Epithelial cell of alveolus of lung (primary cell): ENCODE measurements at places on chromosomes 1 and 21. TPM values are rescaled to one million over a fixed set of nuclear protein-coding genes. Genes with fewer than 3 reads are reported as not detected.

The RNF207 gene
- 10.3 and 23.4 TPM in 2 replicates for total RNA-seq

The ATP6V1G3 gene
- total RNA-seq, result not detected in 2 replicates

The FMO1 gene
- total RNA-seq, result not detected in 2 replicates

The FAM72D gene
- total RNA-seq, result 0.40 and 1.6 TPM in 2 replicates

The EDARADD gene
- total RNA-seq, result 0.48 and 0.52 TPM in 2 replicates

The PROX1 gene
- under 0.01 and 0.32 TPM in 2 replicates for total RNA-seq

The CD1D gene
- 7.8 and 17.6 TPM in 2 replicates for total RNA-seq

The ACTN2 gene
- total RNA-seq, result 1.6 TPM in 1 of 2 replicates, not detected in the other

The CCDC185 gene
- not detected in 2 replicates for total RNA-seq

The LCK gene
- 0.65 TPM in 1 of 2 replicates, not detected in the other for total RNA-seq

The CD1B gene
- total RNA-seq, result not detected in 2 replicates

The EXO1 gene
- 5.6 and 8.7 TPM in 2 replicates for total RNA-seq

The GBP6 gene
- 0.52 TPM in 1 of 2 replicates, not detected in the other for total RNA-seq

The MAP3K21 gene
- 0.24 and 0.78 TPM in 2 replicates for total RNA-seq

The SPRR2F gene
- total RNA-seq, result not detected in 2 replicates

The S100B gene
- 0.13 TPM in 1 of 2 replicates, not detected in the other for total RNA-seq

The TMEM61 gene
- total RNA-seq, result 0.26 TPM in 1 of 2 replicates, not detected in the other

The KIF14 gene
- 3.6 and 6.7 TPM in 2 replicates for total RNA-seq

The SMCP gene
- not detected in 2 replicates for total RNA-seq

The DMRTA2 gene
- total RNA-seq, result under 0.01 TPM in 1 of 2 replicates, not detected in the other

The RCC2 gene
- 45.0 and 46.8 TPM in 2 replicates for total RNA-seq

The RORC gene
- total RNA-seq, result not detected in 2 replicates

The FMO2 gene
- total RNA-seq, result 1.7 and 23.1 TPM in 2 replicates

The PRKAB2 gene
- 10.5 and 14.1 TPM in 2 replicates for total RNA-seq

The PPFIA4 gene
- 0.65 and 12.5 TPM in 2 replicates for total RNA-seq

The SPATC1L gene
- total RNA-seq, result 17.5 and 30.8 TPM in 2 replicates

The MROH9 gene
- not detected in 2 replicates for total RNA-seq

The LIPI gene
- not detected in 2 replicates for total RNA-seq

The PTPN7 gene
- total RNA-seq, result not detected in 2 replicates

The ERMAP gene
- total RNA-seq, result 8.7 and 11.7 TPM in 2 replicates

The MANEAL gene
- total RNA-seq, result not detected in 2 replicates

The PCP4 gene
- total RNA-seq, result not detected in 2 replicates

The NBPF1 gene
- 4.9 and 14.1 TPM in 2 replicates for total RNA-seq

The OR10R2 gene
- total RNA-seq, result not detected in 2 replicates

The HOOK1 gene
- under 0.01 TPM in 1 of 2 replicates, not detected in the other for total RNA-seq

The ANKRD35 gene
- total RNA-seq, result 1.8 and 8.8 TPM in 2 replicates

The MMP23B gene
- total RNA-seq, result 9.3 and 90.0 TPM in 2 replicates

The GSTM1 gene
- total RNA-seq, result not detected in 2 replicates

The LRRC53 gene
- total RNA-seq, result not detected in 2 replicates

The RUNX1 gene
- 23.8 and 25.7 TPM in 2 replicates for total RNA-seq

The TMIGD3 gene
- total RNA-seq, result not detected in 2 replicates

The AIDA gene
- total RNA-seq, result 50.1 and 63.2 TPM in 2 replicates

The METTL18 gene
- total RNA-seq, result 5.4 and 8.3 TPM in 2 replicates

The SELP gene
- total RNA-seq, result not detected in 2 replicates

The MYOC gene
- 0.13 TPM in 1 of 2 replicates, not detected in the other for total RNA-seq
